Activated CD4-positive, alpha-beta T cell treated with anti-CD3 and anti-CD28 coated beads for 24 hours (primary cell): ENCODE measurements at places on chromosomes 16 and 17.

- DNase-seq: no peak
These were observed 4.2 kb downstream of the PIMREG start for GRCh38 chr17:6448473-6448872.

GRCh38 chr16:13178318-13178717 lies 276.9 kb downstream of the SHISA9 start:
- DNase-seq: no peak

DNA sequence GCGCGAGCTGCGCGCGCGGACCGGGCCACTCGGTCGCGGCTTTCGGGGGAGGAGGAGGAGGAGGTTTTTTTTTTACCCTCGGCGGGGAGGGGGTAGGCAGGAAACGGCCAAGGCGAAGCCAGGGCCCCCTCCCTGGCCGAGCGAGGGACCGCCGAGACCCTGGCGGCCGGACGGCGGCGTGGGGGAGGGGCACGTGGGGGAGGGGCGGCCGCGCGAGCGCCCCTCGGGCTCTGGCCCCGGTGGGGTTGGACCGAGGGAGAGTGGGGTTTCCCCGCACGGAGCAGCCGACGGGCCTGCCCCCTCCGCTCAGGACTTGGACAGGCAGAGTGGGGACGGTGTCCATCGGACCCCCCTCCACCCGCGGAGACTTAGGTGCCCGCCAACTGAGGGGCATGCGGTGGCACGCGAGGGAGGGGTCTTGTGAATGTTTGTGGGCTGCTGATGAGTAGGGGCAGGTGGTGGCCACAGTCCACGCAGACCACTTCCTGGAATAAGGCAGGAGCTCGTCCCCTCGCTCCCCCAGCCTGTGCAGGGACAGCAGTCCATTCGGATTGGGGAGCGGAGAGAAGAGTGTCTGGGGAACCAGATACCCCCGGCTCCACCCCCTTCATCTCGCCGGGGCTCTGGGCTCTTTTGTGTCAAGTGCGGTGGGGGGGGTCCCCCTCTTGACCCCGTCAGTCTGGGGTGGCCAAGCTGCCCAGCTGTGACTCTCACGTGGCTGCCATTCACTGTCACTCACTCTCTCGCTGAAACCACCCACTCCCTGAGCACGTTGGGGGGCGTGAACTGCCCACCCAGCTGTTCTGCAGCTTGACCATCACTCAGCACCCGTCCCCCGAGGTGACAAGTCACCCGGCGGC lies 3.0 kb upstream of the CHD3 start:
- DNase-seq: peak; percentile 25

DNA sequence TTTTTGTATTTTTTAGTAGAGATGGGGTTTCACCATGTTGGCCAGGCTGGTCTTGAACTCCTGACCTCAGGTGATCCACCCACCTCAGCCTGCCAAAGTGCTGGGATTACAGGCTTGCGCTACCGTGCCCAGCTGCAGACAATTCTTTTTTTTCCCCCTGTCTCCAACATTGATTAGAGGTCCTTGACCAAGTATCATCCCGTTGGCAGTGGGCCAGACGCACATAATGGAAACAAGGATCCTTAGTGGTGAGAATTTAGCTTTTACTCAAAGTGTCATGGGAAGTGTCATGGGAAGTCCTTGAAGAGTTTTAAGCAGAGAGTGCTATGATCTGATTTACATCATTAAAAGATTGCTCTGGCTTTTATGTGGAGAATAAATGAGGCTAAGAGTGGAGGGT lies 2.1 kb upstream of the FBXO47 start:
- DNase-seq: no peak

DNA sequence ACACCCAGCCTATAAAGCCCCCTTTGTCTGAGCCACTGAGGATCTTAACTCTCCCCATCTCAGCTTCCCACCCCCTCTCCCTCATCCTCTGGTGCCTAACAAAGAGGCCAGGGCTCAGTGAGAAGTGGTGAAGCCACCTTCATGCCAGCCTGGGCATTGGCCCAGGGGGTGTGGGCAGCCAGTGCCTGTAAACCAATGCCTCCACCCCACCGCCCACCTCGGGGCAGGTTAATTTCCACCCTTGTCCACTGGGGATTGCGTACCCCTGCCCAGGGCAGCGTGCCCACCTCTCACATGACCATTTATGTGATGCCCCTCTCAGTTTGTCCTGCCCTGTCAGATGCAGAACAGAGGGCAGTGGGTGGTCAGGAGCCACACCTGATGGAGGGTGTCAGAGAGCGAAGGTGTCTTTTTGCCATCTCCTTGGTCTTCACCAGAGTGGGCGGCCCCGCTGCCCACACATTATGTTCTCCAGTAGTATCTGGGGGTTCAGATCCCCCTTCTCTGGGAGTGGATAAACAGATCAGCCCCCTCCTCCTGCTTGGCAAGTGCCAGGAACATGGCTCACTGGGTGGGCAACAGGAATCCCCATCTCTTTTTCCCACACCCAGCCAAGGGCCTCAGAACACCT lies 10.1 kb upstream of the ARHGAP23 start:
- DNase-seq: no peak

GRCh38 chr16:76656994-76657393 lies 379.8 kb downstream of the CNTNAP4 start:
- no peak for DNase-seq
